ENCODE measurements at places on chromosomes 1 and 21.
A peak's percentile ranks its signal among the peaks of the same experiment; 100 is the strongest.

- no peak for DNase-seq
These were observed 367.4 kb downstream of the RPS6KC1 start for GRCh38 chr1:213418268-213419071.

GRCh38 chr21:40060083-40060677, 192.9 kb downstream of the PCP4 start:
- peak; percentile 69 for DNase-seq

GRCh38 chr1:235714205-235714897, 64.8 kb upstream of the GNG4 start:
- DNase-seq: peak; percentile 90

- no peak for DNase-seq
These were observed 155.8 kb downstream of the TRABD2B start for GRCh38 chr1:47841356-47841755.

- no peak for DNase-seq
These were observed 46.0 kb downstream of the RUNX1 start for GRCh38 chr21:35002879-35003722.

DNA sequence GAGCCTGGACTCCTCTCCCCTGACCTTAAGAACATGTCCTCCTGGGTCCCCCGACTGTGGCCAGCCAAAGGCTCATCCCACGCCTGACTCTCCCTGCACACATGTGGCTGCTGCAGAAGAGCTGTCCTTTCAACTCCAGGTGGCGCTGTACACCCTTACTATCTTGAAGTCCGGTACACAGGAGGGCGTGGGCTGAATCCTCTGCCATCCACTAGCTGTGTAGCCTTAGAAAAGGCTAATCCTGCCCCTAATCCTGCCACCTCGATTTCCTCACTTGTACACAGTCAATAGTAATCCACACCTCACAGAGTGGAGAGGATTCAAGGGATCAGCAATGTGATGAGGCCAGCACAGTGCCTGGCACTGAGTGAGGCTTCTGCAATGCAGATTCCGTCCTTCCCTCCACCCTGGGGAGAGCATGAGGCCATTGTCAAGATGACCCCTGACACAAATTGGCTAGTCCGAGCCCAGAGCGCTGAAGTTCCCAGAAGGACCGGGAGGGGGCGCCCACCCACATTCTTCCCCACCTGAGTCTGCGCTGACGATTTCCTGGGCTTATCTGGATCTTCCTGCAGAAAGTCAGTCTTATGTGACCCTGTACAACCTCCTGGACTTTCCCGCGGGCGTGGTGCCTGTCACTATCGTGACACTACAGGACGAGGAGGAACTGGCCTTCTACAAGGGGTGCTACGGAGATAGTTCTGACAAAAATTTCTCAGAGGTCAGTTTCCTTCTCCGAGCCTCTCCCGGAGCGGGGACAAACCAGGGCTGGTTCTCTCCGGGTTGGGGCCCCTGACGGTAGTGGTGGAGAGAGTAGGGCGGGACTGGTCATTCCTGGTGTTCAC, 47.1 kb upstream of the DMBX1 start:
- peak; percentile 41 for DNase-seq

DNA sequence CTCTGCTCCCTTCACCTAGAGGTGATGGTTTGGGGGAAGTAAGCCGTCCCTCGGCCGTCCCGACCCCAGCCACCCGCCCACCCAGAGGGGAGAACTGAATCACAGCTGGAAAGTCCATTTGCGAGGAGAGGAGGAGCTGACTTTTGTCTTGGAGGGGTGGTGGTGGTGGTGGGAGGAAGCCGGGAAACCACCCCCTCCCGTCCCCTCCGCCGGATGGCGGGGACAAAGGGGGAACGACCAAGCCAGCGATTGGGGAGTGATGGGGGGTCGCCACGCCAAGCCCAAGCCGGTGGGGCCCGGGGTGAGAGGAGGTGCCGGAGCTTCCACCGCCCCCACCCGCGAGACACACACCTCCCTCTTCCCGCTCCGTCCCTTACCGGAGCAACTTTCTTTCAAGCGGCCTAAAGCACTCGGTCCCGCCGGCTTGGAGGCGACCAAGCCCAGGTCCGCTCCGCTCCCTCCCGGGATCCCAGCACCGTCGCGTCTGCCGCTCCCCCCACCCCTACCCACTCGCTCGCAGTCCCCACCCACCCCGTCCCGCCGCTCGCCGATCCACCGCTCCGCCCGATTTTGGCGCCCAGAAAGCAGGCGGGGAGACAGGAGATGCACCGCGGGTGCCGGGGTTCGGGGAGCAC, 540 bp downstream of the ARHGEF2 start:
- DNase-seq: peak; percentile 53

GRCh38 chr1:6014130-6014999, 22.1 kb upstream of the NPHP4 start:
- DNase-seq: no peak
